Osteoblast (primary cell): ENCODE measurements at places on chromosomes 3 and 15. TPM values are rescaled to one million over a fixed set of nuclear protein-coding genes. Genes with fewer than 3 reads are reported as not detected.

DNA sequence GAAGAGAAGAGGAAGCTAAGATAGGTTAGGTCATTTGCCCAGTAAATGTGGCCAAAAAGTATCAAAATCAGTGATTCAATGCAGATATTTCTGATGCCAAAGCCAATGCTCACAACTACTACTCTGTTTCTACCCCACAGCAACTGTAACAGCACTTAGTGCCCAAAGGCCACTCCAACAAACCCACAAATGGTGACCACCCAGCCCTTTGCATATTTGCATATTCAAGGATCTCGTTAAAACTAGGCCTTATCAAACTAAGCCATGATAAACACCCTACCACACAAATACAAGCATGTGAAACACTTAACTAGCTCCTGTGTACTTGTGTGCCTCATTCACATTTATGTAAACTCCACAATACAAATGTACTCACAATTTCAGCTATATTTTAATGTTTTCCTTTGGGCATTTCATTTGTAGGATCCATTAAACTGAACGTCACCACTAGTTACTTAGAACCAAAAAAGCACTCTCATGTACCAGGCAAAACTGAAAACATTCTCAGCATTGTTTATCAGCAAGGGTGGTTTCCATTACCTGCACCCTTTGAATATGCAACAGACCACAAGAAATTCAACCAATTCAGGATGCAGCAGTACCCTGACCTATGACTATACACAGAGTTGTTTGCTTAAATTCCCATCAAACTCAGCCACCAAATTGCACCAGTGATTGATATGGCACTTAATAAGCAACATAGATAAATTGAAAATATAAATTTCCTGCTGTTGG, 111.2 kb upstream of the STT3B start:
- H3K27ac ChIP-seq = no peak overlapping the region
- H3K4me1 ChIP-seq = no peaks in the 10 kb centered on the region
- no peaks in the 10 kb centered on the region for H3K27me3 ChIP-seq
- no peak overlapping the region for H3K4me3 ChIP-seq

Gene TERC
- total RNA-seq = 144 and 200 TPM in 2 replicates

Gene CSPG5
- total RNA-seq = under 0.01 and 0.29 TPM in 2 replicates

DNA sequence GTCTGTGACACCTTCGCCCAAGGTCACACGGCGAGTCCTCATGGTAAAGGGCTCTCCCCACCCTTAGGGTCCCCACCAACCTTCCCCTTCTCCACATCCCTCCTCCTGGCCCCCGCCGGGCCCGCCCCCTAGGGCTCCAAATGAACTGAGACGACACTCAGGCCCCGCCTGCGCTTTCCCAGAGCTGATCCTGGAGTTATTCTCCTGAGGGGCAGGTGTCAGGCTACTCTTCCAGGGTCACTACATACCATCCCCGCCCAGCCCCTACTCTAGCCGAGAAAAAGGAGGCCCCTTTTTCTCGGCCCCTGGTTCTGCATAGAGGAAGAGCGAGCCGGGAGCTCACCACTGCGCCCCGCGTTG, 292 bp downstream of the USP4 start:
- H3K27me3 ChIP-seq = no peaks in the 10 kb centered on the region
- H3K4me3 ChIP-seq = peak overlapping the region; percentile 90
- peaks cover 17% of the 10 kb centered on the region for H3K36me3 ChIP-seq
- H3K4me1 ChIP-seq = peaks cover 15% of the 10 kb centered on the region
- DNase-seq = no peak

DNA sequence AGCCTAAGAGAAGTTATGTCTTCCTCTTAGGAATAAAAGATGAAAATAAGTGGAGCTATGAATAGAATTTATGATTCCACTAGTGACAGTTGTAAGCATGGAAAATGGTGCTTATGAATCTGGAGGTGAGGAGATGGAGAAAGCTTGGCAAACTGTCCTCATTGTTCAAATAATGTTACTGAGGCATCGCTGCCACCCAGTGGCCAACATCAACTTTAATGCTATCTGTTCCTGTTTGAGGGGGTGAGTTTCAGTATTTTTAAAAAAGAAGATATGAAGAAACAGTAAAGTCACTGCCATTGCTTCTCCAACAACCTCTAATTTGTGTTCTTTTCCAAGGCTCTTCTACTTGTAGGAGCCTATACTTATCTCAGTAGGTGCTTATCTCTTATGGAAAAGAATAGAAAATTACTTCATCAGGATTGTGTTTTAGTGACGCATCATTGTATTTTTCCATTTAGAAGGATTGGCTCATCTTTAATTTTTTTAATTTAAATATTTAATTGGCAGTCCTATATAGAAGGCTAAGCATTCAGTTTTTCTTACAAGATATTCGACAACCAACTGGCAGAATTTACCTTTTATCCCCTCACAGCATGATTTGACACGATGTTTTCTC, 260.4 kb upstream of the P2RY1 start:
- no peak overlapping the region for H3K27ac ChIP-seq
- DNase-seq = peak; percentile 62
- H3K4me3 ChIP-seq = no peak overlapping the region
- H3K36me3 ChIP-seq = no peaks in the 10 kb centered on the region

Gene COL6A5
- not detected in 2 replicates for total RNA-seq

- H3K4me1 ChIP-seq = peaks cover 13% of the 10 kb centered on the region
- H3K27ac ChIP-seq = no peak overlapping the region
- peaks cover 14% of the 10 kb centered on the region for H3K27me3 ChIP-seq
- DNase-seq = no peak
- H3K4me3 ChIP-seq = no peak overlapping the region
These were observed 57.5 kb upstream of the SLC6A1 start for GRCh38 chr3:10935028-10935427.
